ENCODE measurements at places on chromosomes 3 and 15.

- DNase-seq = no peak
These were observed 11.0 kb downstream of the TRPM7 start for GRCh38 chr15:50675535-50676144.

DNA sequence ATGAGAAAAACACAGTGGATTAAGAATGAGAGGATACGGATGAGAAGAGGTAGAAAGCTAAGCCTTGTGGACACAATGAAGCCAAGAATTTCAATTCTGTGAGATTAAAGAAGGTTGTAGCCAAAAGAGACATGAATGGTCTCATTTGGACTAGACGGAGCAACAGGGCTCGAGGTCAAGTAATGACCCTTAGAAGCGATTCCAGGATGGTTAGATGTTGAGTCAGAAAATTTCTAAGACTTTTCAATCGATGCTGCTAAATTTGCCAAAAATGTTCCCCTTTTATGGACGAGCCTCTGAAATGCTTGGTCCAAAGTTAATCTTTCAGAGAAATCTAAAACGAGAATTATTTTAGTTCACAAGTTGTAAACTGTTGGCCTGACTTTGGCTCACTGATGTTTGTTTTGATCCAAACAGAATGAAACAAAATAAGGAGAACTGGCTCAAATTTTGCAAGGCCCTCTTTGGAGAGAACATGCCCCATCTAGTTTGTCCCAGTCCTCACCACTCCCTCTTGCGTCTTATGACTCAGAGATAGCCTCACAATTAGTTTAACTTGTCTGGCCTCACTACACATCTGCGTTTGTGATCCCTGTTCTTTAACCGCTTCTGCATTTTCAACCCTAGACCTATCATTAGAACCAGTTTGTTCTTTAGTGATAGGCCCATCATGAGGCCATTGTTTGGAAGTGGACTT, 235.5 kb downstream of the PDZRN3 start:
- no peak for DNase-seq

- DNase-seq = no peak
These were observed 6.4 kb downstream of the WDR5B start for GRCh38 chr3:122409446-122409845.

DNA sequence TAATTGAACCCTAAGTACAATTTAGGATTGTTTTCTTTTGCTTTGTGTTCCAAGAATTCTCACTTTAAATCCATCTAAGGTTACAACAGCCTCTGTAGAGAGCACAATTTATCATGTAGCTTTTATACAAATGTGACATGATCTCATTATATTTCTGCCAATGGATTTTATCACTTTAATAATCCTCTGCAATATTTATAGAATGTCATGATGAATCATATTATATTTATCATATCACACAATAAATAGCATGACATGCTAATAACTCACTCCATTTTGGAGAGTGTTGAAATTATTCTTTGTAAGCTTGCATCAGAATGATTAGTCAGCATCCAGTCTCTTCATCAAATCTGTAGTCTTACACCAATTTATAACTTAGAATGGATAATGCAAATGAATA, 280.6 kb upstream of the ZNF717 start:
- DNase-seq = no peak

DNA sequence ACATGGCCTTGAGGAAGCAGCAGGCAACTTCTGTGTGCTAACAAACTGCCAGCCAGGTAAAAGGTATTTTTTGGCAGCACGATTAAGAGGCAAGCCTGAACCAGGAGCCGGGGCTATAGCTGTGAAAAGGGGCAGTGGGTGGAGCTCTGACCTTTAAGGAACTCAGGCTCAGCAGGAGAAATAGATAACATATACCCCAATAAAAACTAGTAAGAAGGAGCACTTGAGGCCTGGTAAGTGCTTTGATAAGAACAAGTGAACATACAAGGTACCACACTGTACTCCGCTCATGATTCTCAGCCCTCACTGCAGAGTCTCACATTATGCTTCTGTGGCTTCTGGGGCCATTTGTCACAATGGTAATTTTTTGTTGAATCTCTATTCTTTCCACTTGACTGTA, 5.4 kb downstream of the FYCO1 start:
- no peak for DNase-seq

DNA sequence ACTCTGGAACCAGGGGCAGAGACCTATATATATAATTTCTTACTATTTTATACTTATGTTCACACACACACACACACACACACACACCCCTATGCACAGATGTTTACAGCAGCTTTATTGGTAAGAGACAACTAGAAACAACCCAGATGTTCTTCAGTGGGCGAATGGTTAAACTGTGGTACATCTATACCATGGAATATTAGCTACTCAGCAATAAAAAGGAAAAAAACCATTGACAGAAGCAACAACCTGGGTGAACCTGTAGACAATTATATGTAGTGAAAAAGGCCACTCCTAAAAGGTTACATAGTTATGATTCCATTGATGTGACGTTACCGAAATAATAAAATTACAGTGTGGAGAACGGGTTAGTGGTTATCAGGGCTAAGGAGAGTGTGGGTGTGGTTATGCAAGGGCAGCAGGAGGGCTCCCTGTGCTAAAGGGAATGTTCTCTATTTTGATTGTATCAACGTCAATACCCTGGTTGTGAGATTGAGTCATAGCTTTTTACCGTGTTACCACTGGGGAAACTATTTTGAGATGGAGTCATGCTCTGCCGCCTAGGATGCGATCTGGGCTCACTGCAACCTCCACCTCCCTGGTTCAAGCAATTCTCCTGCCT, 85.5 kb downstream of the FLNB start:
- DNase-seq = peak; percentile 28

GRCh38 chr3:30315447-30315846, 291.0 kb upstream of the TGFBR2 start:
- no peak for DNase-seq

DNA sequence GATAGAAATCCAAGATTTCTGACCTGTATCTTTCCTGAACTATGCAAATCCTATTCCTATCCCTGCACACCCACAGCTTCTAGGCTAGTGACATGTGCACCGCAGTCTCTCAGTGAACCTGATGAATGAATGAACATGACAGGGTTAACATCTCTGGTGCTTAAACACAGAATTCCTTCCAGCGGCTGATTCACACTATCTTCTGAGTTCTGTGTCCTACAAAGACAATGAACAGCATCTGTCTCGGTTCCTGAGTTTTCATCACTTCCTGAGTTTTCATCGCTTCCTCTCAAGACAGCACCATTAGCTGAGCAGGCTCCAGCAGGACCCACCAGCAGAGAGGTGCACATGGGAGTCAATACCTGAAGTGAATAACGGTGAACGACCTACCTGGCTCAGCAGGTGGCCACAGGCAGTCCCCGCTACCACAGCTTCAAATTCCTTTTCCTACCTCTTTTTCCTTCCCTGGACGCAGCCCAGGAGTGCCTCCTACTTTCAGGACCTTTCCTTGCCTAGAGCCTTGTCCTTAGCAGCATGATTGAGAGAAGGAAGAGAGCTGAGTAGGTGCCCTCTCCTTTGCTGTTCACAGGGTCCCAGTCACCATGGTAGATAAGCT, 113.5 kb downstream of the IGF2BP2 start:
- no peak for DNase-seq
